ENCODE measurements at places on chromosomes 2 and 18.
A peak's percentile ranks its signal among the peaks of the same experiment; 100 is the strongest.

- no peak for DNase-seq
Observed at GRCh38 chr2:203857656-203858055, 9.9 kb upstream of the CTLA4 start.

DNA sequence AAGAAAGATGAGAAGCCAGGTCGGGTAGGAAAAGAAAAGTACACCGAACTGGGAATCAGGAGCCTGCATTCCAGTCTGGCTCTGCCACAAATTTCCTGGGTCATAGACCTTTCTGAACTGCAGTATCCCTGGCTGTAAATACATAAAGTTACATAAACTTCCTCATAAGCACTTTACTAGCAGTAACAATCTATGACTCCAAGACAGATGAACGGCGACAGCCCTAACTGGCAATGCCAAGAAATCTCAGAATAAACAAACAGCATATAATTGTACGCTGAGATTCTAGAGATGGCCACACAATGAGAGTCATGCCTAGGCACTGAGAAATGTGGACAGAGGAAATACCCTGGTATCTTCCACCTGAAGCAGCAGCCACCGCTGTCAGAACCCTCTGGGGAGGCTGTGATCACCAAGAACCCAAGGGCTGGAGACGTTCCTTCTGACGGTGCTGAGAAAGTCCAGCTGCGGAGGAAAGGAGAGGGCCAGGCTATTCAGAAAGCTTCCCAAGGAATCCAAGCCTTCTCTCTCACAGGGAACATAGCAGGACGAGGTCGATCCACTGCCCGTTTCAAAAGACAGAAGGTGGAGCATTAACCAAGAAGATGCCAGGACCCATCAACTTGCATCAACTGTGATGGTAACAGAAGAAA lies 89.3 kb upstream of the SLC66A3 start:
- no peak for DNase-seq

DNA sequence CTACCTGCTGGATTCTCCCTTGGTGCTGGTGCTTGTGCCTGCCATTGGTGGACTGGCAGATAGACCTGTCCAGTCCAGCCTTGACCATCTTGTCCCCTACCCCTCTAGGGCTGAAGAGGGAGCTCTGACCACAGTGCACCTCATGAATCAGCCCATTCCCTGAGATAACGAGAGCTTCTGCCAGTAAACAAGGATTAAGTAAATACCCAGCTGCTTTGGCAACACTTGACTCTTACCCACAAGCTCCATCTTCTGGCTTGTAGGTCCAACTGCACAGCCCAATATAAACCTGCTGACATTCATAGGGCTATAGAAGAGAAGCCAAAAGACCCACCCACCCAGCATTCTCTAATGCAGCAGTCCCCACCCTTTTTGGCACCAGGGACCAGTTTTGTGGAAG lies 186.4 kb downstream of the PIK3C3 start:
- DNase-seq, result no peak

DNA sequence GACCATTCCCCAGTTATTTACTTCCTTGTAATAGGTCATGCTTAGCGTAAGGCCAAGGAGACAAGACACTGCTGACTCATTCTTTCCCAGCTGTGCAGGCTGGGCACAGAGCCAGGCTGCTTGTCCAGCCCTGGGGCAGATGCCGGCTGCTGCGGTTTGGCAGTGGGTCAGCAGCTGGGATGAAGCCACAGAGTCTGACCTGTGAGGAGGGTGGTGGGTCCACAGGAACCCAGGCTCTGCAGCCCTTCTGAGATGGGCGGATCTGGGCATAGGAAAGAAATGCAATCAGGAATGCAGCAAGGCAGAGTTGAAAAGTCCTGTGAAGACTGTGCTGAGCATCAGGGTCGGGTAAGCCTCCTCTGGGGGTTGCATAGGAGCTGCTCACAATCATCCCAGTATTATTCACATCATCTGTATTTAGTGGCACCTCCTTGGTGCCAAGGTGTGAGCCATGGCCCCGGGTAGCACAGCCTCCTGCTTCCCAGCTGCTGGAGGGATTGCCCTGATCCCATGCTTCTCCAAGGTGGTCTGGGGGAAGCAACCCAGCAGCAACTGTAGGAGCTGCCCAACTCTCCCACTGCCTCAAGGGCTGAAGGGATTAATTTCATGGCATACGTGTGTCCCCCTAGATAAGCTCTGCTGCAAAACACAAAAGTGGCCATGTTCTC lies 139.0 kb downstream of the DDX1 start:
- DNase-seq, result no peak

- DNase-seq, result no peak
Observed at GRCh38 chr2:149527998-149528755, 59.4 kb downstream of the MMADHC start.

DNA sequence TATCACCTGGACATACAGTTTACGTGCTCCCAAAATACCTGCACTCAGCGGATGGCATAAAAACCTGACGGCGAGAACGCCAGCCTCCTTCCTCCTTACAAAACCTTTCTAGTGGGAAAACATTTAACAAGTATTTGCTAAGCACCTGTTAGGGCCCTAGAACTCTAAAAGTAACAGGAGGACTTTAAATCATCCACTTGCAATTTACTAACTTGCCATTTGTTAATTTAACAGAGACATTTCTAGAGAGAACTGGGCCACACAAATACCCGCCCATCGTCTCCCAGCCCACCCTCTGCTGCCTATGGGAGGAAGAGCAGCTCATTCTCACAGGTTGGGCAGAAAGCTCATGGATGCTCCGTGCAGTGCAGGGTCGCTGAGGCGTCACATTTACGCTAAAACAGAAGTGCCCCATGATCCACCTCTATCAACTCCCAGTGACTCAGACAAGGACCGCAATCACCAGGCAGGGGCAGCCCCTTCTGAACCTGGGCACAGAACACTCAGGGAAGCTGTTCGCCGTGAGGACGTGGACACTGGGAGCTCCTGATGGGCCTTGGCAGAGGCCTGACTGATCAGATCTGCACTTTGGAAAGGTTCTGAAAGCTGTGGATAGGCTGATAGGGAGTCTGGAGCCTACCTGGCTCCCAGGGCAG lies 106.9 kb downstream of the HDAC4 start:
- DNase-seq, result peak; percentile 73

DNA sequence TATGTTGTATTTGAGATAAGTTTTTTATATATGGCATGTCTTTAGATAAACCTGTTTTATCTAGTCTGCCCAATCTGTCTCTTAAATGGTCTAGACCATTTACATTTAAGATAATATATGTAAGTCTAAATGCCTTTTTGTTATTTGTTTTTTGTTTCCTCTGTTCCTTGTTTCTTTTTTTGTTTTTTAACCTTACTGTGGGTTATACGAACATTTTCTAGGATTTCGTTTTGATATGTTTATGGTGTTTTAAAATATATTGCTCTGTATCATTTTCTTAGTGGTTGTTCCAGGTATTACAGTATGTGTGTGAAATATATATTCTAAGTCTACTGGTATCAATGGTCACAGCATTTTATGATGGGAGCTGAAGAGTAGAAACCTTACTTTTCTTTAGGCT lies 13.3 kb downstream of the BCL2L11 start:
- DNase-seq, result no peak

- no peak for DNase-seq
Observed at GRCh38 chr2:202064171-202064880, 8.7 kb upstream of the KIAA2012 start.

GRCh38 chr2:228407821-228408220 lies 226.3 kb upstream of the SPHKAP start:
- DNase-seq, result no peak

DNA sequence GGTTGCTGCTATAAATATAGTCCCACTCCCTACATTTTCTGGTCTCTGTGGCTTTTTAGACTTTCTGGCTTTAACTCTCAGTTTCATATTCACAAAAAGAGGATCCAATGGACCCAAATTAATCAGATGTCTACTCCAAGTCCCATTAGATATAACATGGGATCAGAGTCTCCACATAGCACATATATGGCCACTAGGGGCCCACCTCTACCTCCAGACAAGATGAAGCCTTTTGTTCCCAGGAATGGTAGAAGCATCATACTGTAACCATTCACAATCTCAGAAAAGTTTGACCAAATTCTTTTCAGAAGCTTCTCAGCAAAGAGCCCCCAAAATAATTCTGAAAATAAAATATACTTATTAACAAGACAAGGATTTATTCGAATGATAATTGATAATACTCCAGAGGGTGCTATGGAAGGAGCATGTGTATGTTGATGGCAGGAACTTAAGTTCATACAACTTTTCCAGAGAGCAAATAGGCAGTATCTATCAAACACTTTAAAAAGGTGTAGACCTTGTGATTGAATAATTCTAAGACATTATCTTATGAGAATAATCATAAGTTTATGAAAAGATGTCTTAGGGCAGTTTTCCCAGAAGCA lies 382.3 kb upstream of the CRIM1 start:
- no peak for DNase-seq

- DNase-seq, result no peak
Observed at GRCh38 chr2:193528458-193528857, 1333.7 kb upstream of the TMEFF2 start.

GRCh38 chr2:196406-196805 lies 67.4 kb downstream of the SH3YL1 start:
- DNase-seq, result no peak

GRCh38 chr18:65788373-65788772 lies 37.6 kb downstream of the CDH7 start:
- no peak for DNase-seq

DNA sequence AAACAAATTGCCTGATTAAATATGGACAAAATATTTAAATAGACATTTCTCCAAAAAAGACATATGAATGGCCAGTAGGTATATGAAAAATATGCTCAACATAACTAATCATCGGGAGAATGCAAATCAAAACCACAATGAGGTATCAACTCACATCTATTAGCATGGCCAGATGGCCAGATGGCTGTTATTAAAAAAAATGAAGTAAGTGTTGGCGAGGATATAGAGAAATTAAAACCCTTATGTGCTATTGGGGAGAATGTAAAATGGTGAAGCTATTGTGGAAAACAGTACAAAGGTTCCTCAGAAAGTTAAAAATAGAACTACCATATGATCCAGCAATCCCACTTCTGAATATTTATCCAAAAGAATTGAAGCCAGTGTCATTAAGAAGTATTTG lies 272.3 kb upstream of the ZNF804A start:
- DNase-seq, result no peak

DNA sequence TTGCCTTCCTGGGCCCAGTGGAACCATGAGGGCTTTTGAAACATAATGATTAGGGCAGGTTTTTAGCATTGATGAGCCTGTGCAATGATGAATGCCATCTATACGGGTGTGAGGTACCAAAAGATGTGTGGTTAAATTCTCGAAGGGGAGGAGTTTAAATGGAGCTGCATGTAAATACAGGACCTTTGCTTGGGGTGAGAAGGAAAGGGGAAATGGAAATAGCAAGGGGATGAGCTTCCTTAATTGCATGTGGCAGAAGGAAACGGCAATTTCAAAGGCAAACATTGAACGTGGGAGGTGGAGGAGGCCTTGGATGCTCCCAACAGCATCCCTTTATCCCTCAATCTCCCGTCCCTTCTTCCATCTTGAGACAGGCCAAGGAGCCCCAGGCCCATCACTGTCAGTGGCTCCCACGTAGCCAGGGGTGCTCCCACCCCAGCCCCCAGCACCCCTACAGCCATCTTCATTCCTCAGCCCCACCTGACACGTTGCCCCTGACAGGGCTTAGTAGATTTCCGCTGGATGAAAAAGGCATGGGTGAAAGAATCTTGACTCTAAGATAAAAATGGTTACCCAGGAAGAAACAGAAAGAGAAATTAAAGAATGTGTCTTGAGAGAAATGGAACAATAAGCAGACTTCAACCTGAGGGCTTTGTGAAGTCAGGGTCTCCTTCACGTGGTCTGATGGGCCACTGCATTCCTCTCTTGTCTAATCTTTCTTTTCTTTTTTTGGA lies 32.5 kb downstream of the INPP5D start:
- no peak for DNase-seq

DNA sequence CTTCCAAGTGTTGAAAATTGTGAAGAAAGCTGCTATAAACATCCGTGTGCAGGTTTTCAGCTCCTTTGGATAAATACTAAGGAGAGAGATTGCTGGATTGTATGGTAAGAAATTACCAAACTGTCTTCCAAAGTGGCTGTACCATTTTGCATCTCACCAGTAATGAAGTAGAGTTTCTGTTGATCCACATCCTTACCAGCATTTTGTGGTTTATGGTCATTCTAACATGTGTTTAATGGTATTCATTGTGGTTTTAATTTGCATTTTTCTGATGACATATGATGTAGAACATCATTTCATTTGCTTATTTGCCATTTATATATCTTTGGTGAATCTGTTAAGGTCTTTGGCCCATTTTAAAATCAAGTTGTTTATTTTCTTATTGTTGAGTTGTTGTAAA lies 260.7 kb downstream of the SPAG16 start:
- DNase-seq, result no peak

DNA sequence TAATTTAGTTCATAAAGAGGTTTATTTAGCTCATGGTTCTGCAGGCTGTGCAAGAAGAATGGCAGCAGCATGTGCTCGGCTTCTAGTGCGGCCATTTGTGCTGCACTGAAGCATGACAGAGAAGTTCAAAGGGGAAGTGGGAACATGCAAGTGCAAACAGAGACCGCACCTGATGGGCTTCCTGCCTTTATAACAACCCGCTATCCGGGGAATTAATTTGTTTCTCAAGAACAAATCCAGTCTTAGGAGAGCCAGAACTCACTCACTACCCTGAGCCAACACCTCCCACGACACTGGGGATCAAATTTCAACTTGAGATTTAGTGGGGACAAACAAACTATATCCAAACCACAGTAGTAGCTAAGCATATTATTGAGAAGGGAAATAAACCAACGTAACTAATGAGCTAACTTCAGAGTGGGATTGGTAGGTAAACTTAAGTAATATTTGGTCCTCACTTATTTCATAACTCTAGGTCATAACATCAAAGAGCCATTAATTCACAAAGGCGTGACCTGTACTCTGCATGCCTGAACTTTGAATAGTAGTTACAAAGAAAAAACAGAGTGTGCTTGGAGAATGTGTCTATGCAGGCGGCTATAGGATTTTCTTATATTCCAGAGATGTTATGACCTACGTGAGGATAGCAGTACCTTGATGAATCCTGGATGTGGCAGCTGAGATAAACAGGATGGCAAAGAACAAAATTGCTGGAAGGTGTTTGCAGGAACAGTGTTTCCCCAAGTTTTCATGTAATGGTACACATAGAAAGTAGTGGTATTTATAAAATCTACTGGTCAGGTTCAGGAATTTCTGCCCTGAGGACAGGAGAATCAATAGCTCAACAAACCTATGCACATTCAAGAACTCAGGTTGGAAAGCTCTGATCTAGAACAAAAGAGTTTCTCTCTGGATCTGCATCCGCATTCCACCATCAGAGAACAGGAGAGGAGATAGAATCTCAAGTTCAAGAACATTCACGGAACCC lies 845.9 kb upstream of the ID2 start:
- no peak for DNase-seq

DNA sequence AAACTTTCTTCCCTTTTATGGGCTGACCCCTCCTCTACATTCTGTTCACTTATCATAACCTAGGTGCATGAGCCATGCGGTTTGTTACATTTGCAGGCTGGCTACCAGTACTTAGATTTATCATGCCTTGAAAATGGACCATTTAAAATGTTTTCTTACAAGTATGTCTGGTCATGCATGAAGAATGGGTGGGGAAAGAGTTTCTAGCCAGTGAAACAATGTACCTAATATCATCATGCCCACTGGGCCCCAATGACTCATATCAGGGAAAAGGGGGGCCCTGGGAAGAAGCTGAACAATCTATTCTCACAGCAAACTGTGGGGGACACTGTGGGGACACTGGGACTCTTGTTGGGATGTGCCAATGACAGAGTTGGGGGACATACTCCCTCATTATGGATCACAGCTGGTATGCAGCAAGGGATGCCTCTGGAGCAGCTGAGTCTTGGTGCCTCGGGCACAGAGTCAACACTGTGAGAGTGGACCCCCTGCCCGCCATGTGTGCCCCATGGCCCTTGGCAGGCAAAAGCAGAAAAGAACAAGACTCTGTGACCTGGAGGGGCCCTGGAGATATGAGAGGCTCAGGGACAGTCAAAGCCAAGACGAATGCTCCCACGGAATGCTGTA lies 156.3 kb downstream of the ZNF516 start:
- DNase-seq, result no peak
